ENCODE measurements at places on chromosomes 4 and X.

- no peak for DNase-seq
Measured at GRCh38 chr4:70511365-70511764, 7.0 kb upstream of the AMTN start.

- peak; percentile 69 for DNase-seq
Measured at GRCh38 chr4:88054901-88055300, 47.5 kb downstream of the PKD2 start.

- no peak for DNase-seq
Measured at GRCh38 chrX:69018416-69019072, 146.7 kb downstream of the PJA1 start.

- DNase-seq = peak; percentile 60
Measured at GRCh38 chr4:56654238-56654632, 26.9 kb downstream of the HOPX start.

GRCh38 chr4:167222099-167222498 lies 12.2 kb downstream of the SPOCK3 start:
- DNase-seq = no peak

- no peak for DNase-seq
Measured at GRCh38 chr4:132527817-132528216, 621.3 kb upstream of the PCDH10 start.

Measured in fibroblast of the aortic adventitia (primary cell).